ENCODE measurements at places on chromosomes 4 and X.

GRCh38 chrX:8627796-8628195, 104.1 kb downstream of the ANOS1 start:
- no peak for DNase-seq

DNA sequence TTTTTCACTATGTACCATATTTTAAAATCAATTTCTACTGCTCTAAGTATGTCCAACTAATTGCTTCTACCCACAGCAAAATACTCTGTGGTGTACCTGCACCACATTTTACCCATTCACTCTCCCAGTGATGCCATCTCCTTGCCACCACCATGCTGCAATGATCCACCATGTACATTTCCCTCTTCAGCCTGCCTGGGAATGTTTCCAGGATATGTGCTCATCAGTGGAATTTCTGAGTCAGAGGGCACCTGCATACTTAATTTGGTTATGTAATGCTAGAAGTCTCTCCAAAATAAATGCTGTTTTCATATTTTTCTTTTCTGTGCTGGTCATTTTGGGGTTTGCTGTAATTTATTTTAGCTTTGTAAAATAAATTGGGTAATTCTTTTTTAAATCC, 33.2 kb upstream of the OCIAD2 start:
- DNase-seq: no peak

GRCh38 chr4:3611778-3612177, 79.6 kb upstream of the LRPAP1 start:
- no peak for DNase-seq

DNA sequence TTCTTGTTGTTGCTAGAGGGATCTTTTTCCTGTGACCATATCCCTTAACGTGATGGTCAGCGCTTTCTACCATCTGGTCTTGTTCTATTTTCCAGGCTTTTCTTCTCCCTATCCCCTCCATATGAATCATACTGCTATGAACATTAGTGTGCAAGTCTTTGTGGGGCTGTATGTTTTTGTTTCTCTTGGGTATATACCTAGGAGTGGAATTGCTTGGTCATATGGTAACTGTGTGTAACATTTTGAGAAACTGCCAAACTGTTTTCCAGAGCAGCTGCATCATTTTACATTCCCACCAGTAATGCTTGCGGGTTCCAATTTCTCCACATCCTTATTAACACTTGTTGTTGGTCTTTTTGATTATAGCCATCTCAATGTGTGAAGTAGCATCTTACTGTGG, 121.4 kb downstream of the SPRY1 start:
- no peak for DNase-seq

- DNase-seq: no peak
Observed at GRCh38 chrX:9205599-9206223, 171.8 kb upstream of the FAM9B start.

DNA sequence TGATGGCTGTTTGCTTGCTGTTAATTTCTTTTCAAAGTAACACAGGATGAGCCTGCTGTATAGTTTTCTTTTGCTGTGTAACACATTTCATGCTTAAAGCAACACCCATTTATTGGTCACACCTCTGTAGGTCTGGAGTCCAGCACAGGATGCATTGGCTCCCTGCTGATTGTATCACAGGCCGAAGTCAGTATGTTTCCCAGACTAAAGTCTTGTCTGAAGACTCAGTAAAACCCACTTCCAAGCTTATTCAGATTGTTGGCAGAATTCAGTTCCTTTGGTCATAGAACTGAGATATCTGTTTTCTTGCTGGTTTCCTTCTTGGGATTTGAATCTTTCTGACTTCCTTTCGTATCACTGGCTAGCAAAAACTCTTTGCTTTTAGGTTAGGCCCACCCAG, 54.3 kb downstream of the LRP2BP start:
- DNase-seq: no peak

GRCh38 chrX:125953814-125954213, 212.3 kb downstream of the DCAF12L2 start:
- no peak for DNase-seq

GRCh38 chrX:99938464-99938863, 471.6 kb downstream of the PCDH19 start:
- DNase-seq: no peak

- DNase-seq: no peak
Observed at GRCh38 chr4:10347281-10347795, 109.9 kb downstream of the ZNF518B start.

DNA sequence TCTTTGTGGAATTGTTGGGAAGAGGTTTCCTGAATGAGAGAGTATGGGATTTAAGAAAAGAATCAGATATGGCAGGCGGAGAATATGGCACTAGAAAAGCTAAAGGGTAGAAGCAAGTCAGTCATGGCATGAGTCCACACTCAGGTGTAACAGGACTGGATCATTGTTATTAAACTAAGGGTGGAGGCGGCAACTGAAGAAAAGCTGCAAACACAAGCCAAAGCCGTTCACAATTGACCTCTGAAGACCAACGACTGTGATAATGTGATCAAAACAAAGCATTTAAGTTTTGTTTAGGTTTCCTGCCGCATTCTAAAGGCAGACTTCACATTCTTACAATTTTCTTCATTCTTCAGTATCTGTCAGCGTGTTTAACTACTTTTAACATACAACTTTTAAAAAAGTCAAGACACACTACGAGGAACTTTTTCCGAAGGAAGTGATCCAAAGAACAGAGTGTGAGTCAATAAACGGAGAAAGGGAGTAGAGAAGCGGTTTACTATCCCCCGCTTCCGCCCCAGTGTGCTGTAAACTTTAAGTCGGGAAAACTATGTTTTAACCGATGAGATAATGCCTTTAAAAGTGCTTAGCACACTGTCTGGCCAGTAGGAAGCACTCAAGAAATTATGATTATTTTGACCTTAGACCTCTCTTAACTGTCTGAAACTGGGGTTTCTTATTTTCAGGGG, 909 bp upstream of the SLAIN2 start:
- no peak for DNase-seq

- DNase-seq: no peak
Observed at GRCh38 chrX:72043636-72044035, 88.1 kb downstream of the RTL5 start.

DNA sequence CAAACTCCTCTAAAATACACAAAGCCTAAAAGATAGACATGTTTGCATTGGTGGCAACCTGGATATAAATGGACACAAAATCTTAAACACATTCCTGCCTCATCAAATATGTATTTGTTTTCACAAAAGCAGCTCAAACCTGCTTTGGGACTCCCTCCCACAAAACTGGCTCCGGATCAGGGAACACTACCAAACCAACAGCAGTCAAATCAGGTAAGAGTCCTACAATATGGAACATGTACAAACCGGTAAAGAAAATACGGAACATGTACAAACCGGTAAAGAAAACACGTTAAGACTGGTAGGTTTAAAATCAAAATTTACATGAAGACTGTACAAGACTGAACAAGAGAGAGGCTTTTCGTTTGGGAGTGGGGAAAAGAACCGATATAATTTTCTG, 4.3 kb downstream of the AMTN start:
- no peak for DNase-seq

GRCh38 chr4:86015412-86016350, 344.2 kb downstream of the MAPK10 start:
- no peak for DNase-seq

- DNase-seq: no peak
Observed at GRCh38 chr4:94160774-94161173, 46.9 kb upstream of the SMARCAD1 start.

- DNase-seq: no peak
Observed at GRCh38 chr4:81527115-81527514, 55.4 kb upstream of the RASGEF1B start.

DNA sequence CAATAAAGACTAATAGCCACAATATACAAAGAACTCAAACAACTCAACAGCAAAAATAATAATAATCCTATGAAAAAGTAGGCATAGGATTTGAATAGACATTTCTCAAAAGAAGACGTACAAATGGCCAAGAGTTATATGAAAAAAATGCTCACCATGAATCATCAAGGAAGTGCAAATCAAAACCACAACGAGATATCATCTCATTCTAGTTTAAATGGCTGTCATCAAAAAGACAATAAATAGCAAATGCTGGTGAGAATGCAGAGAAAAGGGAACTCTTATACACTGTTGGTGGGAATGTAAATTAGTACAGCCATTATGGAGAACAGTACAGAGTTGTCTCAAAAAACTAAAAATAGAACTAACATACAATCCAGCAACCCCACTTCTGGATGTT, 18.8 kb downstream of the TLR6 start:
- DNase-seq: no peak

DNA sequence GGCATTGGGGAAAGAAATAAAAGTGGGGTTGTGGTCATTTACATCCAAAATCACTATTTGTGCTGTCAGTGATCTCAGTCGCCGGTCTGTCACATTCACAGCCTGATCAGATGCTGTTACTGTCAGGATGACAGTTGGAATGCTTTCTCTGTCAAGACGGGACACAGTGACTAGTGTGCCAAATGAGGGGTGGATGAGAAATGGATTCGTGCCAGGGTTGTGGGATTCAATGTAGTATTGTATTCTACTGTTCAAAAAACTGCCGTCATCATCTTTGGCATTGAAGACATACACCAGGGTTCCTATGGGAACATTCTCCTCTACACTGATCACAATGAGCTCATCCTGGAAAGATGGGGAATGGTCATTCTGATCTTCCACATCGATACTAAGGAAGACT, 171.1 kb downstream of the DCHS2 start:
- no peak for DNase-seq

GRCh38 chr4:76616526-76616925, 181.5 kb downstream of the SHROOM3 start:
- no peak for DNase-seq

- DNase-seq: no peak
Observed at GRCh38 chrX:124737771-124738170, 391.4 kb downstream of the SH2D1A start.

DNA sequence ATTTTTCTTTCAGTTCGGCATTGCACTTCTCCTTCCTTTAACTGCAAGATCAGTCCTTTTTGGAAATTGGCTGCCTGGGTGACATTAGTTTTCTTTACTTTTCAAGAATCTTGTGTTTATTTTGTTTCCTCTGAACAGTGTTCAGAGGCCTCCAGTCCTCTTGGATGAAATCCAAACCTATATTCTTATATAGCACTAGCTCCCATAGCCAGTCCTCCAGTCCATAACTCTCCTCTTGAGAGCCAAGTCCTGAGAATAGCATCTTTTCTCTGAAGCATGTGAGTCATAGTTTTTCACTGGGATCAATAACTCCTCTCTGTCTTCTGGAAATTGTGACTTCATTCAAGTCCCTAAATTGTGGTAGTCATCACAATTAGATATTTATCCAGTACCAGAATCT, 357.5 kb downstream of the RAPGEF2 start:
- no peak for DNase-seq

GRCh38 chr4:132180020-132180427, 969.1 kb upstream of the PCDH10 start:
- no peak for DNase-seq

GRCh38 chrX:20362268-20363267, 95.9 kb upstream of the RPS6KA3 start:
- DNase-seq: no peak

DNA sequence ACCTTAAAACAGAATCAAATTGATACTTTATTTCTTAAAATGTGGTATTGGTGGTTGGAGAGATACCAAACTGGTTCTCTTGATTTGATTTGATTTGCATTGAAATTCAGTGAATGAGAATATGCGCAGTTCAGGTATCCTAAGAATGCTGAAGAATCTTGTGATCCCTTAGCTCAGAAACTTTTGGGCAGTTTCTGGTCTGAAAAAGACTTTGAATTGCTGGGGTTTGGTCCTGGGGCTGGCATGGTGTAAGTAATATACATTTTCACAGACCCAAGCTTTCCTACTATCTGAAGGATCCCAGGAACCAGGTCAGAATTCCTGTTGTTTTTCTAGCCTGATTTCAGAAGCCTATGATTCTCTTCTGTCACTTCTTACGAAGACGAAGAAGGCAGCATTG, 6.6 kb downstream of the RAB33B start:
- no peak for DNase-seq

DNA sequence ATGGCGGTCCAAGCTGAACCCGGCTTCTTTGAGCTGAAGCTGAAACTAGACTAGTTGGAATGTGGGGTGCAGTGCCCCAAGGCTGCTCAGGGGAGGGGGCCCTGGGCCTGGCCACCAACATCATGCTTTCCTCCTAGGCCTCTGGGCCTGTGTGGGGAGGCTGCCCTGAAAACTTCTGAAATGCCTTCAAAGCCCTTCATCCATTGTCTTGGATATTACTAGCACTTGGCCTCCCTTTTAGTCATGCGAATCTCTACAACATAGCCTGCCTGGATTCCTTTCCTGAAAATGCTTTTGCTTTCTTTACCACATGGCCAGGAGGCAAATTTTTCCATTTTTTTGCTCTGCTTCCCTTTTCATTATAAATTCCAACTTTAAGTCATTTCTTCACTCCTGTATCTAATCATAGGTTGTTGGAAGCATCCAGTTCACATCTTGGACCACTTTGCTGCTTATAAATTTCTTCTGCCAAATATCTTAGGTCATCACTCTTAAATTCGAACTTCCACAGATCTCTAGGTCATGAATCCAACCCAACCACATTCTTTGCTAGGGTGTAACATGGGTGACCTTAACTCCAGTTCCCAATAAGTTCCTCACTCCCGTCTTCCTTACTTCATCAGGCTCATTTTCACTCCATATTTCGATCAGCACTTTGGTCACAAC, 103.4 kb downstream of the DDIT4L start:
- no peak for DNase-seq

DNA sequence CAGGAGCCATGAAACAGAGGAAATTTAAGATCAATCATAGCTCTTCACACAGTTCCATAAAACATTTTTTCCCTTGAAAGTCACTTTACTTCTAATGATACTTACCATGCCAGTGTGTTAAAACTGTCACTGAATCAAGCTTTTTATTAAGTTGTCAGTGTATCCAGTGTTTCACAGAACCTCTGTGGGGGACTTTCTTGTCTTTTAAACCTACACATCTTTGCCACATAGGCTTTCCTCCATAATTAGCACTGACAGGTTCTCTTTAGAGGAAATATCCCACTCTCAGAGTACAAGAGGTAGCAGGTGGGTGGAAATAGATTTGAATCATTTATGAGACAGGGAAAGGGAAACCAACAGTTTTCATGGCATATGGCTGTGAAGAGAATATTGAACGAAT, 25.8 kb upstream of the DYNLT3 start:
- DNase-seq: no peak

GRCh38 chrX:125628435-125628834, 308.8 kb downstream of the TEX13C start:
- DNase-seq: no peak

GRCh38 chr4:100268789-100269188, 78.5 kb upstream of the DDIT4L start:
- no peak for DNase-seq

- no peak for DNase-seq
Observed at GRCh38 chr4:128358231-128358912, 70.8 kb upstream of the PGRMC2 start.

- DNase-seq: no peak
Observed at GRCh38 chr4:165201806-165202205, 5.6 kb upstream of the KLHL2 start.

All from natural killer cell treated with Interleukin-12 subunit alpha and Interleukin-12 subunit beta and Interleukin-15 and Interleukin-18, amount 100 ng/mL, for 72 hours (primary cell).